Hematopoietic multipotent progenitor cell (in vitro differentiated cells): ENCODE measurements at places on chromosomes 3 and 15.

DNA sequence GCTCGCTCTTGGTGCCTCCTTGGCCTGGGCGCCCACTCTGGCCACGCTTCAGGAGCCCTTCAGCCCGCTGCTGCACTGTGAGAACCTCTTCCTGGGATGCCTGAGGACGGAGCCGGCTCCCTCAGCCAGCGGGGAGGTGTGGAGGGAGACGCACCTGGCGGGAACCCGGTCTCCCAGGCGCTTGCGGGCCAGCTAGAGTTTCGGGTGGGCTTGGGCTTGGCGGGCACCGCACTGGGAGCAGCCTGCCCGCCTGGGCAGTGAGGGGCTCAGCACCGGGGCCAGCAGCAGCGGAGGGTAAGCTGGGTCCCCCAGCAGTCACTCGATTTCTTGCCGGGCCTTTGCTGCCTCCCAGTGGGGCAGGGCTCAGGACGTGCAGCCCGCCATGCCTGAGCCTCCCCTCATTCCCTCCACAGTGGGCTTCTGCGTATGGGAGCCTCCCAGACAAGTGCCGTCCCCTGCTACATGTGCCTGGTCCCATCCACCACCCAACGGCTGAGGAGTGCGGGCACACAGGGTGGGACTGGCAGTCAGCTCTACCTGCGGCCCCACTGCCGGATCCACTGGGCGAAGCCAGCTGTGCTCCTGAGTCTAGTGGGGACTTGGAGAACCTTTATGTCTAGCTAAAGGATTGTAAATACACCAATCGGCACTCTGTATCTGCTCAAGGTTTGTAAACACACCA, 708.7 kb downstream of the VGLL3 start:
- DNase-seq, result no peak

GRCh38 chr15:87608238-87609028, 648.1 kb downstream of the NTRK3 start:
- DNase-seq, result no peak

- DNase-seq, result no peak
Measured at GRCh38 chr15:100785181-100786138, 94.2 kb upstream of the ALDH1A3 start.

- no peak for DNase-seq
Measured at GRCh38 chr3:46001178-46001577, 5.6 kb upstream of the FYCO1 start.

DNA sequence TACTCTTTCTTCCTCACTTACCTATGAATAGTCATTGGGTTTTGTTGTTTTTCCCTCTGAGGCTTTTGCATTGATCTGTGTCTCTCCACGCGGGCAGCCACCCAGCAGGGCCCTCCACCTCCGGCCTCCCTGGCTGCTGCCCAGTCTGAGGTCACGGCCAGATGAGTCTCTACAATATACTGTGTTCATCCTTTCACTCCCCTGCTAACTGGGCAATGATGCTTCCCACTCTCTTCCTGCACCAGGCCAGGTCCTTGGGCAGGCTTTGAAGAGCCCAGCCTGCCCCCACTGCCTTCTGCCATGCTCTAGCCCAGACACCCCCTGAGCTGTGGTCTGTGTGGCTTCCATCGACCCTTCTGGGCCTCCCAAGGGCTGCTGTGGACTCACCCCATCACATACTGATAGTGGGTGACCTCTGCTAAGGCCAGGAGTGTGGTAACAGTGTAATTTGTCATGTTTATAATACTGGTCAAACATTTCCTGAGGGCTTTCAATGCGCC, 18.0 kb downstream of the PDIA5 start:
- no peak for DNase-seq

GRCh38 chr3:25478964-25479726, 51.1 kb downstream of the RARB start:
- no peak for DNase-seq
